Mucosa of descending colon (tissue), 3 donors: ENCODE measurements at places on chromosomes 6 and 20.
A peak's percentile ranks its signal among the peaks of the same experiment; 100 is the strongest.

- DNase-seq = peak; percentile 68
Measured at GRCh38 chr20:51404297-51405060, 138.0 kb downstream of the NFATC2 start.

DNA sequence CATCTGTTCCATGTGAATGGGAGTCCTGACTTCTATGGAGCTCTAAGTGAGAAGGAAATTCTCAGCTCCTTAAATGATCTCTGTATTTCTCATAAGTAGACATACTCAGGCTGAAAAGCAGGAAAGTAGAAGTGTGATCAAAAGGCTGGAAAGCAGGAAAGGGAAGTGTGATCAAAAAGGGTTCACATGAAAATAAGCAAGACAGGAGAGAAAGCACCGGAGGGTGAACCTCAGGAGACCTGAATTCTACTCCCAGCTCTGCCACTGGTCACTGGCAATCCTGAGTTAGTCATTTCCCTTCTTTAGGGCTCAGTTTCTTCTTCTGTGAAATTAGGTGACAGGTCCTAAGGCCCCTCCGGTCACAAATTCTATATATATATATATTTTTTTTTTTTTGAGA, 55.5 kb upstream of the TRERF1 start:
- no peak for DNase-seq

DNA sequence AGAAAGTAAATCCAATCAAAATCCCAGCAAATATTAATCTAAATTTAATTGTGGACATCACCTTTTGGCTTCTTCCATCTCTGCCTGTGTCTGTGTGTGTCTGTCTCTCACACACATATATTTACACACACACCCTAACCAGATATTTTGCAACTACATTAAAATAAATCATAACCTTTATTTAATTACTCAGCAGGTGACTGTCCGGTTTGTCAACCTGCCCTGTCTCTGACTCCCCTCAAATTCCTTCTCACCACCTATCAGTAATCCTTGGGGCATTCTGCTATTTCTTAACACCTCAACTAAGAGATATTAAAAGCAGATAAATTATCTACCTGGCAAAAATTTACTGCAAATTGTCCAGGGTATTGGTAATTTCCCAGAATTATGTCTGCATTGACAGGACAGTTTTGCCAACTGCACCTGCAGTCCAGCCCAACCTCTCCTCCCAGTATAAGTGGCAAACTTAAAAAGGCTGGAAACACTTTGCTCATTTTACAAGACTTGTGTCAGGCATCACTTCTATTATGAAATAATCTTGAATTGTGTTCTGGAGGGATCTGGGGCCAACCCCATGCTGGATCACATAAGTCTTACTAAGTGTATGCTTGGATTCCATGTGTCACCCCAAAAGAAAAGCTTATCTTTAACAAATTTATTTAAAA, 216.1 kb downstream of the GMDS start:
- DNase-seq = no peak

GRCh38 chr6:33983109-33983716, 162.7 kb downstream of the GRM4 start:
- peak; percentile 84 for DNase-seq

- DNase-seq = no peak
Measured at GRCh38 chr6:163897030-163897429, 482.5 kb downstream of the QKI start.

DNA sequence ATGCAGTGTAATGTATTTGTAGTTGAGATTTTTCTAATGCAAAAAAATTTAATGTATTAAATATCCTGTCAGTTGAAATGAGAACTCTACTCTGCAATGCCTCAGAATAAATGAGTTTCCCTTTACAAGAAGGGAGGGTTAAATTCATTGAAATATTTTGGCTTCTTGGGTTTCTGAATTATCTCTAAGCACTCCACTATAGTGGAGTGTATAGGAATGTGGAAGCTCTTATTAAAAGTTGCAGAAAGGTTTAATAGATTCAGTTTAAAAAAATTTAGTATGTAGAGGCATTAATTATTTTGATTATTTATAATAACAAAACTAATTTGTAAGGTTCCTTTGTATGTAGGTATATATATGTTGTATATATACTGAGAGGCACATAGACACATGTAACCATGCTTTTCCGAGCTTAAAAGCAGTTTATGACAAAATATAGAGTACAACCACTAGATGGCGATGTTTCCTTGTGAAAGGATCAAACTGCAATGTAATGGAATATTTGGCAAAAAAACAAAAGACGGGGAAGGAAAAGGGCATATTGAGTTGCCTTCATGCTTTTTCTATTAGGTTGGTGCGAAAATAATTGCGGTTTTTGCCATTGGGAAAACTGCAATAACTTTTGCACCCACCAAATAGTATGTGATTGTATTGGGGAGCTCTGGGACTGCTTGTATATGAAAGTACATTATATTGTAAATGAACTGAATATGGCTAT, 144.2 kb downstream of the MYO6 start:
- no peak for DNase-seq

GRCh38 chr6:68086199-68086598, 548.9 kb upstream of the ADGRB3 start:
- no peak for DNase-seq

- DNase-seq = no peak
Measured at GRCh38 chr6:91273729-91274128, 686.9 kb upstream of the MAP3K7 start.

DNA sequence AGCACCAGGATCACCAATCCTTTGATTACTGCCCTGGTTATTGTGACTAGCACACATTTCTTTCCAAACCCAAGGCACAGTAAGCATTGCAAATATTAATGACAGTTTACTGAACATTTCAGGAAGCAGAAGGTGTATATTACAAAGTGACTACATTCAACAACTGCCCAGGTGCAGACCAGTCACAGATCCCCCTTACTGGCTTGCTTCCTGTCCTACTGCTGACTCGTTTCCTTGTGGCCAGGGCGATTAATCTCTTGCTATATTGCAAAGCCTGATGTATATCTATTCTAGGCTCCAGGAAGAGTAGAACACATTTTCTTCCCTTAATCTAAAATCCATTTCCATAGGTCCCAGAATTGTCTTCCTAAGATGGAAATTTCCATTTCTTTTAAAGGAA, 77.2 kb upstream of the EPHA7 start:
- DNase-seq = no peak

- no peak for DNase-seq
Measured at GRCh38 chr6:3571250-3571681, 114.4 kb upstream of the SLC22A23 start.

- DNase-seq = no peak
Measured at GRCh38 chr6:34696189-34696738, 303 bp downstream of the ILRUN start.

- no peak for DNase-seq
Measured at GRCh38 chr6:16092140-16092539, 36.7 kb upstream of the MYLIP start.
